Adrenal gland (tissue), 19 donors: ENCODE measurements at places on chromosomes 7 and 10.

DNA sequence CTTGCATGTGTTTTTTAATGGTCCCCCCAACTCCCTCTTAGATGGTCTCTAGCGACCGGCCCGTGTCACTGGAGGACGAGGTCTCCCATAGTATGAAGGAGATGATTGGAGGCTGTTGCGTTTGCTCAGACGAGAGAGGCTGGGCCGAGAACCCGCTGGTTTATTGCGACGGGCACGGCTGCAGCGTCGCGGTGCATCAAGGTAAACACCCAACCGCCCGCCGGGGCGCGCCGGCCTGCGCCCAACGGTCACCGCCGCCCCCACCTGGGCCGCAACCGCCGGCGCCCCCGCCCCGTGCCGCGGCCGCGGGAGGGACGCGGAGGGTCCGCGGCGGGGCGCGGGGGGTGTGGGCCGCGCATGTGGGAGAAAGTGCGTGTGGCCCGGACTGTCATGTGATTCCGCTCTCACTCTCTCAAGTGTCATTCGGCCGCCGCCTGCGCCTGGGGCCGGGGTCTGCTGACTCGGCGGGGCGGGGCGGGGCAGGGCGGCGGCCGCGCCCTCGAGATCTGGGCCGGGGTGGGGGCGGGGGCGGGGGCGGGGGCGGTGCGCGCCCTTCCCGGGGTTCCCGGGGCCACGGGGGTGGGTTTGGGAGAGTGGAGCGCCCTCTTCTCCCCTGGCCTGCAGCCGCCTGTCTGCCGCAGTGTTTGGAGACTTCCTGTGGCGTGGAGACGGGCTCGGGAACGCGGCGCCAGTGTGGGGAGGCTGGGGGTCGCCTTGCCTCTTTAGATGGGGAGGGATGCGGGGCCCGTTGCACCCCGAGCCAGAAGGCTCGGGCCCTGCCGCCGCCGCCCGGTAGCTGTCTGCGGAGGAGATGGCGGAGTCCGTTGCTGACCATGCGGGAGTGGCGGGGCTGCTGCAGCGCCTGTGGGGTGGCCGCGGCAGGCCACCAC, 817 bp downstream of the MLLT10 start:
- peak overlapping the region; percentile 96 for H3K27ac ChIP-seq
- peaks cover 21% of the 10 kb centered on the region for H3K36me3 ChIP-seq
- no peaks in the 10 kb centered on the region for H3K27me3 ChIP-seq

GRCh38 chr7:123616223-123616622, 14.6 kb downstream of the ASB15 start:
- no peaks in the 10 kb centered on the region for H3K4me1 ChIP-seq
- H3K4me3 ChIP-seq: no peak overlapping the region
- no peaks in the 10 kb centered on the region for H3K27me3 ChIP-seq
- no peaks in the 10 kb centered on the region for H3K36me3 ChIP-seq
- no peak overlapping the region for H3K27ac ChIP-seq

DNA sequence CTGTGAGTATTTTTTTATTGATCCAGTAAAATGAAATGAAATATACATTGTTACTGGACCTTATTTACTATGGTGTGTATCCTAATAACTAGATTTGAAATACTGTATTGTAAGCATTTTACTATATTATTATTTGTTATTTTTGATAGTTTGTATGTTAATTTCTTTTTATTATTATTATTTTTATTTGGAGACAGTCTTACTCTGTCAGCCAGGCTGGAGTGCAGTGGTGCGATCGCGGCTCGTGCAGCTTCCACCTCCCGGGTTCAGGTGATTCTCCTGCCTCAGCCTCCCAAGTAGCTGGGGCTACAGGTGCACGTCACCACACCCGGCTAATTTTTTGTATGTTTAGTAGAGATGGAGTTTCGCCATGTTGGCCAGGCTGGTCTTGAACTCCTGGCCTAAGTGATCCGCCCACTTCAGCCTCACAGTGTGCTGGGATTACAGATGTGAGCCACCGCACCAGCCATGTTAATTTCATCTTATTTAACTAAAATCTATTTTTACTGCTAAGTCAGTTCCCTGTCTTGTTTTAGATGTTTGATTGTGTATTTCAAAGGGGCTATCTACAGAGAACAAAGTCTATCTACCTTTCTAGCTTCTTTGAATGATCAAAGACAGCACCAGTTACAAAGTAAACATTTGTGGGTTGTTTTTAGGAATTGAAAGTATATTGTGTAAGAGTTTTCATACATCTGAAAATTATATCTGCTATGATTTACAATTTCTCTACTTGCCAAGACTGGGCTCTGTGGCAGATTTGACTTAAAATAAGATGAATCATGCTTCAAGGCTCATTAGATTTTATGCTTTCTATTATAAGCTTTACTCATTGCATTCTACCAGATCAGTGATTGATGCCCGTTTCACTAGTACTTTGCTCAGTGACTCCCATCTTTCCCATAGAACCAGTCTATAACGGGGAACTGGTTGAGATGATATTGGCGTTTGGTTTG, 41.6 kb downstream of the CDC123 start:
- no peaks in the 10 kb centered on the region for H3K4me1 ChIP-seq
- no peak overlapping the region for H3K27ac ChIP-seq
- H3K4me3 ChIP-seq: no peak overlapping the region

- H3K36me3 ChIP-seq: no peaks in the 10 kb centered on the region
- DNase-seq: peak; percentile 89
- H3K4me3 ChIP-seq: no peak overlapping the region
- peaks cover 54% of the 10 kb centered on the region for H3K4me1 ChIP-seq
Measured at GRCh38 chr7:98284335-98285036, 3.0 kb downstream of the BRI3 start.

DNA sequence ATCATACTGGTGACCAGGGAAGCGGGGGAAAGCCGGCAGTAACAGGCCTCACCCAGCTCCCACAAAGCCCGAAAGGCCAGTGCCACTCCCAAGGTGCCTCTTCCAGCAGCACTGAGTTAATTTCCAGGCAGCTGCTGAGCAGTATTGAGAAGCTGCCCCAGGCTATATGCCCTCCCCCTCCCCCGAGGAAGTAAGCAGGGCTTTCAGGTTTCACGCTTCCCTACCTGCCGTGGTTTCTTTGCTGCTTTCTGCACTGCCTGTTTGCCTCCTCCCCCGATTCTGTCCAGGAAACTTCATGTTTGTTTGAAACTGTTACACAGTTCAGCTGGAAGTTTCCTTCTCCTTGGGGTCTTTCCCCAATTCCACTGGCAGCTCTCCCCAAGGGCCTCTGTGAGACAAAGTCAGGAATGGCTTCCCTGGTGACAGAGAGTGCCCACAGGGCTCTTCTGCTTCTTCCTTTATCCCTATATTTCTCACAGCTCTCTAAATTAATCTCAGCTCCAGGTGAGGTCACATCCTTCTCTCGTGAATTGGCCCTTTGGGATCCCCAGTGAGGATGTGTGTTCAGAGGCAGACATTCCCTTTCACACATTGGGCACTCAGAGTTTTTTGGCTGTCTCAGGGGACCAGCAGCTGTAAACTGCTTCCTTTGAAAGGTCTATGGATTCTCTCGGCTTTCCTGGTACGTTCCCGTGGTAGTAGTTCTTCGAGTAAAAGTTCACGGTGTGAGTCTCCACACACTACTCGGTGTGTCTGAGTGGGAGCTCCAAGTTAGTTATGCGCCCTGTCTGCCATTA, 19.4 kb downstream of the C1GALT1 start:
- no peak for DNase-seq
- no peak overlapping the region for H3K27ac ChIP-seq
- no peaks in the 10 kb centered on the region for H3K36me3 ChIP-seq
- H3K4me3 ChIP-seq: no peak overlapping the region

GRCh38 chr7:14179781-14180180, 190.3 kb upstream of the ETV1 start:
- H3K4me3 ChIP-seq: no peak overlapping the region
- no peak overlapping the region for H3K27ac ChIP-seq
- DNase-seq: no peak
- no peaks in the 10 kb centered on the region for H3K36me3 ChIP-seq
- no peaks in the 10 kb centered on the region for H3K4me1 ChIP-seq

DNA sequence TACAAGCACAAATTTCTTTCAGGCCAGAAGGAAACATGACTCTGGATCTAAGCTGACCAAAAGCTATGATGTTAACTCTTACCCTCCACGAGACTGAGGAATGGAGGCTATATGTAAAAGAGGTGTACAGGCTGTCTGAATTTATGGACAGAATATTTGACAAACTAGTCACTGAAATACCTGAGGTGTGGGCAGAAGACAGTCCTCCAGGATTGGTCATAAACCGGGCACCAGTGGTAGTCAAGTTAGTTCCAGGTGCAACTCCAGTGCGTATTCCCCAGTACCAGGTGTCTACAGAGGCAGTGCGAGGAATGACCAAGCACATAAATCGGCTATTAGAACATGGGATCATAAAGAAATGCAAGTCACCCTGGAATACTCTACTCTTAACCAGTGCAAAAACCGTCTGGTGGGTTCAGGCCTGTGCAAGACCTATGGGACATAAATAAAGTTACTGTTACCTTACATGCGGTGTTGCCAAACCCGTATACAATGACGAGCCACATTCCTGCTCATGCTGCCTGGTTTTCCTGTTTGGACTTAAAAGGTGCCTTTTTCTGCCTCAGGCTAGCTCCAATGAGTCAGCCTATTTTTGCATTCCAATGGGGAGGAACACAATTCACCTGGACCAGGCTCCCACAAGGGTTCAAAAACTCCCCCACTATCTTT, 6.7 kb upstream of the CYREN start:
- no peaks in the 10 kb centered on the region for H3K36me3 ChIP-seq
- DNase-seq: no peak
- no peak overlapping the region for H3K4me3 ChIP-seq
- H3K27ac ChIP-seq: no peak overlapping the region

GRCh38 chr7:19302731-19303130, 157.5 kb upstream of the FERD3L start:
- no peak for DNase-seq
- no peak overlapping the region for H3K4me3 ChIP-seq
- H3K36me3 ChIP-seq: no peaks in the 10 kb centered on the region
- no peaks in the 10 kb centered on the region for H3K27me3 ChIP-seq
- H3K27ac ChIP-seq: no peak overlapping the region

- H3K4me1 ChIP-seq: no peaks in the 10 kb centered on the region
- no peak overlapping the region for H3K4me3 ChIP-seq
- no peaks in the 10 kb centered on the region for H3K27me3 ChIP-seq
- H3K36me3 ChIP-seq: no peaks in the 10 kb centered on the region
- H3K27ac ChIP-seq: no peak overlapping the region
- no peak for DNase-seq
Measured at GRCh38 chr7:7254908-7255307, 72.6 kb downstream of the C1GALT1 start.
